ENCODE measurements at places on chromosomes 4 and X.
A peak's percentile ranks its signal among the peaks of the same experiment; 100 is the strongest.

GRCh38 chr4:53307819-53308780 lies 57.8 kb downstream of the SCFD2 start:
- DNase-seq, result no peak

- no peak for DNase-seq
Measured at GRCh38 chrX:107398115-107398514, 51.3 kb upstream of the FRMPD3 start.

GRCh38 chr4:150080875-150081274 lies 2.6 kb downstream of the DCLK2 start:
- DNase-seq, result no peak

- no peak for DNase-seq
Measured at GRCh38 chr4:110622841-110623717, at the start of gene PITX2. Gene PITX2, minus strand, starts transcription at chr4:110623077. Its CDS starts 617 bp downstream, at chr4:110622460.

DNA sequence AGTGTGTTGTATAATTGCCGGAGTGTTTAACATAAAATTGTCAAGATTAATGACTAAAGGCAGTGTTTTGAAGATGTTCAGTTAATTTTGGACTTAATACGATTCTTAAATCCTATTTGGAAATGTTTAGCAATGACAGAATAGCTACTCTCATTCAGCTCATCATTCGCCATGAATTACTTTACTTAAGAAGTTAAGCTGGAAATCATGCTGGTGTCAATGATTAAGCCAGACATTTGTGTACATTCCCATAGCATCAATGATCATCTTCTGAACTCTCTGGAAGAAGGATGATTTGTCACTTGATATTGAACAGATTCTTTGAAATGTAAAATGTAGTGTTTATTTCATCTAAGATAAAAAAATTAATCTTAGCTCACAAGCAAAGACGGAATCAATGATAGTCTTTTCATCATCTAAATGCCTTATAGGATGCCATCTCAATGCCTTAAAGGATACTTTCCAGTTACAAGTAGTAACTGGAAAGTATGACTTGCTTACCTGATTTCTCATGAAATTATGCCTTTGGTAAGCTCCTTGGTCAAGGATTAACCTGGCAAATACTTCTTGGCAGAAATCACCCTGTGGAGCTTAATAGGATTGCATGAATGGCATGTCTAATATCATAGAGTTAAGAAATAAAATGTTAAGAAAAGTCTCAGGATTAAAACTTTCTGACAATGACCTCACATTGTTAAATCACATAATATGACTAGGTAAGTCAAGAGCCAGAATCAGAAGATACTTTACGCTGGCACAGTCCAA lies 515.5 kb upstream of the AGA start:
- no peak for DNase-seq

GRCh38 chrX:24399550-24399949 lies 39.1 kb downstream of the SUPT20HL1 start:
- DNase-seq, result no peak

GRCh38 chr4:141352909-141353525 lies 132.3 kb downstream of the ZNF330 start:
- DNase-seq, result no peak

- DNase-seq, result no peak
Measured at GRCh38 chr4:121125498-121125885, 38.6 kb downstream of the TNIP3 start.

- DNase-seq, result peak; percentile 4
Measured at GRCh38 chr4:20418861-20419451, 167.3 kb downstream of the SLIT2 start.

DNA sequence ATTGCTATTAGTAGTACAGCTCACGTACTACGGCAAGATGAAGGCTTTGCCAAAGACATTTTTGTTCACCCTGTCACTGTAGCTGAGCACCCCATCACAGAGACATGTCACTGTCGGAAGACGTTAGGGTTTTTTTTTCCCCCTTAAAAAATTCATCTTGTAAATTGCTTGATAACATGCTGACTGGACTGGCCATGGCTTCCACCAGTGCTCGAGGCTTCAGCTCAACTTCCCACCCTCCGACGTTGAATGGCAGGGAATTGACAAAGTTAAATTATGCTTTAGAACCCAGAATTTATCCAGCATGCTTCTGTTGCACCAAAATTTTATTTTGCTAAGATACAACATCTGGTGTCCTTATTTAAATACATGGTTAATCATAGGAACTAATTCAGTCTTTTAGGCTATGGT lies 707 bp upstream of the OTUD4 start:
- no peak for DNase-seq

GRCh38 chr4:75232546-75232945 lies 281.7 kb downstream of the RCHY1 start:
- no peak for DNase-seq

GRCh38 chr4:184420402-184420801 lies 53.9 kb downstream of the IRF2 start:
- no peak for DNase-seq

GRCh38 chr4:82865592-82865991 lies 25.4 kb downstream of the SEC31A start:
- DNase-seq, result no peak

Data from stimulated activated naive CD4-positive, alpha-beta T cell (primary cell).